ENCODE measurements at places on chromosomes 1 and 21. TPM values are rescaled to one million over a fixed set of nuclear protein-coding genes. Genes with fewer than 3 reads are reported as not detected.

DNA sequence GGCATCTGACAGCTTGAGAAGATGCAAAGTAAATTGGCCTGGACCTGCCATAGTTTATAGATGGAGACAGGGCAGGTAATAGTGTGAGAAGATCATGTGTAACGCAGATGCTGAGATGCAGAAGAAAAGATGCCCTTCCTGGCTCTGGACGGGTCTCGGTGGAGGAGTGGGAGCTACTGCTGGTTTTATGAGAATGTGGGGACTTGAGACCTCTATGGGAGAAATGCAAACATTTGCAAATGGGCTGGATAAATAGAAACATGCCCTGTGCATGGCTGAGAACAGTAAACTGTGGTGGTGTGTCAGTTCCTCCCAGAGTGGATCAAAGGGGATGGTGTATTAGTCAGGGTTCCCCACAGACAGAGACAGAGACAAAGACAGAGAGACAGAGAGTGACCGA lies 21.9 kb downstream of the UBASH3A start:
- no peak for DNase-seq

GRCh38 chr21:41398251-41398650 lies 27.8 kb upstream of the MX1 start:
- no peak for DNase-seq

Gene FLG
- total RNA-seq = 0.80 TPM

GRCh38 chr1:117712621-117713020 lies 106.8 kb downstream of the TENT5C start:
- no peak for DNase-seq

Gene GBP6
- not detected for total RNA-seq

DNA sequence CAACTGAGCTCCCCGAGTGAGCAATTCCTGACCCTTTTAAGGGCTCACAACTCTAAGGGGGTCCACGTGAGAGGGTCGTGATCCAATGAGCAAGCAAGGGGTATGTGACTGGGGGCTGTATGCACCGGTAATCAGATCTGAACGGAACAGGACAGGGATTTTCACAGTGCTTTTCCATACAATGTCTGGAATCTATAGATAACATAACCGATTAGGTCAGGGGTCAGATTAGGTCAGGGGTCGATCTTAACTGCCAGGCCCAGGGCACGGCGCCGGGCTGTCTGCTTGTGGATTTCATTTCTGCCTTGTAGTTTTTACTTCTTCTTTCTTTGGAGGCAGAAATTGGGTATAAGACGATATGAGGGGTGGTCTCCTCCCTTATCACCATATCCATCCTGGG lies 30.7 kb upstream of the OPRD1 start:
- DNase-seq = no peak

DNA sequence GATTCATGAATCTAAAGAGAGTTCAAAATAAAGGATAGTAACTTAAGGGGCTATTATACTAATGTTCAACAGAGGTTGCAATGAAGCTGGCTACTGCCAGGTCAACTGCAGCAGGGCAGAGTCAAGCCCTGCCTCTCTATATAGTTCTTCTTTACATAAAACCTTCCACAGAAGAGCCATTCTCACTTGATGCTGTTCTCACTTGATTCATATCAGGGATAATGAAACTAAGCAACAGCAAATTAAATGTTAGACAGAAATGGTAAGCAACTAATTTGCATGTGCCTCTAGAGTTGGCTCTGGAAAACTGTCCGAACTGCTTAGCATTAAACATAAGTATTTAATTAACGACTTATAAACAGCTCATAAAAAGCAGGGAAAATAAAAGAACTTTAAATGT lies 17.4 kb downstream of the CCSAP start:
- no peak for DNase-seq

DNA sequence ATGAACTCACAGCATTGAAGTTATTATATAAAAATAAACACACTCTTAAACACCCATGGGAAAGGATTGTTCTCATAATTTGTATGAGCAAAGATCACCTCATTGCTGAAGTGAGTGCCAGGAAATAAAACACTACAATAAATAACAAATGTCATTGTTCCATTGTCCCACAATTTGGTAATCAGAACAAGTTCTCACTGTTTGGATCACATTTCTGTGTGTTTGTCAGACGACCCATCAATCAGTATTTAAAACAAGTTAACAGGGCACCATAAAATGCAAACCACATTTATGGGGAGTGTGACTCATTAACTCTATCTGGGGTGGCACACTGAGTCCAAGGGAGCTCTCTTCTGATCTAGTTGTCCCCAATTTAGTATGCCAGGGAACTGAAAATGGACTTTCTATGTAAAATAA lies 124.5 kb downstream of the PTPRC start:
- peak; percentile 20 for DNase-seq

Gene CYP4Z1
- not detected for total RNA-seq

- DNase-seq = no peak
Observed at GRCh38 chr1:9902060-9902452, 8.0 kb downstream of the CTNNBIP1 start.

Gene LCE1A
- total RNA-seq = not detected

DNA sequence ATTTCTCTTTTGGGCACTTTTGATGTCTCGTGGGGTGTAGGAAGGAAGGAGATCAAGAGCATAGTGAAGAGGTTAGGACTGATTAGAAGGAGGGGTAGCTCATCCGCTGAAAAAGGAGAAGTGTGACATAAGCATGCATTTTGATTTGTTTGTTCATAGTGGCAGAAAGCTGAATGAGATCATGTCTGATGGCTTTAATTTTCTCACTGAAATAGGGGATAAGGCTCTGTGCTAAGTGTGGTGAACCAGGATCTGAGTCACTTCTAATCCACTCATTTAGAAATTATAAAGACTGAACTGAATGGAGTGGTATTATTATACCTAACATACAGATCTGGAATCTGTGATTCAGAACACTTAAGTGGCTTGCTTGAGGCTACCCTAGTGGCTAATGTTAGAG lies 344.5 kb downstream of the PDE4B start:
- peak; percentile 47 for DNase-seq

DNA sequence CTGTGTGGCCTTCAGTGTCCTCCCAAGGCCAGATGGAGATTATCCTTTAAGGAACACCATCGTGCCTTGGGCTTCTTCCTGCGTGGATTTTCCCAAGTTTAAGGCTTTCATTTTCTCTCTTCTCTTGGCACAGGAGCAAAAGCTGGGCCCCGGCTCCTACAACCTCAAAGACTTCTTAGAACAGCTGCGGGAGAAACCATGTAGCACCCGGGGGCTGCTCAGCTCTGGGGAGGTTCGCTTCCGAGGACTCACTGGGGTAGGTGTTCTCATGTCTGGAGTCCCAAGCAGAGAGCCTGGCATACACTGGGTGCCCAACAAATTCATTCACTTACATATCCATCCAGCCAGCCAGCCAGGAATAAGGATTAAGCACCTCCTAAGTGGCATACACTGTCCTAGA lies 6.6 kb upstream of the TTC22 start:
- DNase-seq = no peak

GRCh38 chr1:183185941-183186490 lies at the start of gene LAMC2:
LAMC2 (plus strand) TSS chr1:183186264; CDS start chr1:183186353, 89 bp downstream.
- DNase-seq = peak; percentile 91

DNA sequence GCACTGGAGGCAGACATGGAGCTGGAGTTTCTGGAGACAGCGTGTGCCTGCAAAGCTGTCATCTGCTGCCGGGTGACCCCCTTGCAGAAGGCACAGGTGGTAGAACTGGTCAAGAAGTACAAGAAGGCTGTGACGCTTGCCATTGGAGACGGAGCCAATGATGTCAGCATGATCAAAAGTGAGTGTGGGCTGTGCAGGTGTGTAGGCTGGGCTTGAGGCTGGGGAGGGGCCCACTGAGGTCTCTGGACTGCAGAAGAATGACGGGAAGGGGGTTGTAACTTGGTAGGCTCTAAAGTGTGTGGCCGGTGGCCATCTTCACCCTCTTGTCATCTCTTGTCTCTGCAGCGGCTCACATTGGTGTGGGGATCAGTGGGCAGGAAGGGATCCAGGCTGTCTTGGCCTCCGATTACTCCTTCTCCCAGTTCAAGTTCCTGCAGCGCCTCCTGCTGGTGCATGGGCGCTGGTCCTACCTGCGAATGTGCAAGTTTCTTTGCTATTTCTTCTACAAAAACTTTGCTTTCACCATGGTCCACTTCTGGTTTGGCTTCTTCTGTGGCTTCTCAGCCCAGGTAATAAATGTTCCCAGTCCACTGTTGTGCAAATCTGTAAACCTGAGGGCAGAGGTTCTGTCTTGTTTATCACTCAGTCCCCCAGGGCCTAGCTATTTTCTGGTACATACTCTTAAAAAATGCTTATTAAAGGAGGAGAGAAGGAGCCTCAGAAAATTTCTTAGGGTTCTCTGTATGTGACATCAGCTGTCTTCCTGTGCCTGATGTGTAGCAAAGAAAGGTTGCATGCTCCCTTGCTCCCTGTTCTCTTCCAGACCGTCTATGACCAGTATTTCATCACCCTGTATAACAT lies 19.9 kb downstream of the ATP8B2 start:
- peak; percentile 22 for DNase-seq

Gene ARV1
- 34.7 TPM for total RNA-seq

GRCh38 chr1:34739613-34740012 lies 15.2 kb upstream of the GJB5 start:
- no peak for DNase-seq

Gene CCT3
- total RNA-seq = 472 TPM

DNA sequence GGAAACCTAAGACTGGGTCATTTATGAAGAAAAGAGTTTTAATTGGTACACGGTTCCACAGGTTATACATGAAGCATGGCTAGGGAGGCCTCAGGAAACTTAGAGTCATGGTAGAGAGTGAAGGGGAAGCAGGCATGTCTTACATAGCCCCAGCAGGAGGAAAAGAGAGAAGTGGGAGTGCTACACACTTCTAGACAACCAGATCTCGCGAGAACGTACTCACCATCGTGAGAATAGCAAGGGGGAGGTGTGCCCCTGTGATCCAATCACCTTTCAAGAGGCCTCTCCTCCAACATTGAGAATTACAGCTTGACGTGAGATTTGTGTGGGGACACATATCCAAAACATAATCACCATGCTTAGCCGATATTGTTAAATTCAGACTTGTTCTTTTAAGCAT lies 62.8 kb downstream of the DYRK1A start:
- DNase-seq = no peak

- DNase-seq = no peak
Observed at GRCh38 chr1:74623716-74624115, 49.9 kb downstream of the ERICH3 start.

GRCh38 chr1:8122160-8122476 lies 96.0 kb upstream of the ERRFI1 start:
- DNase-seq = peak; percentile 36

Gene C8A
- not detected for total RNA-seq

- DNase-seq = no peak
Observed at GRCh38 chr1:29743264-29743663, 506.9 kb downstream of the PTPRU start.

Gene PDC
- total RNA-seq = not detected

- peak; percentile 72 for DNase-seq
Observed at GRCh38 chr21:45001134-45002095, 61.6 kb downstream of the SLX9 start.

Gene VHLL
- total RNA-seq = not detected

Gene TMEM79
- total RNA-seq = 2.7 TPM

DNA sequence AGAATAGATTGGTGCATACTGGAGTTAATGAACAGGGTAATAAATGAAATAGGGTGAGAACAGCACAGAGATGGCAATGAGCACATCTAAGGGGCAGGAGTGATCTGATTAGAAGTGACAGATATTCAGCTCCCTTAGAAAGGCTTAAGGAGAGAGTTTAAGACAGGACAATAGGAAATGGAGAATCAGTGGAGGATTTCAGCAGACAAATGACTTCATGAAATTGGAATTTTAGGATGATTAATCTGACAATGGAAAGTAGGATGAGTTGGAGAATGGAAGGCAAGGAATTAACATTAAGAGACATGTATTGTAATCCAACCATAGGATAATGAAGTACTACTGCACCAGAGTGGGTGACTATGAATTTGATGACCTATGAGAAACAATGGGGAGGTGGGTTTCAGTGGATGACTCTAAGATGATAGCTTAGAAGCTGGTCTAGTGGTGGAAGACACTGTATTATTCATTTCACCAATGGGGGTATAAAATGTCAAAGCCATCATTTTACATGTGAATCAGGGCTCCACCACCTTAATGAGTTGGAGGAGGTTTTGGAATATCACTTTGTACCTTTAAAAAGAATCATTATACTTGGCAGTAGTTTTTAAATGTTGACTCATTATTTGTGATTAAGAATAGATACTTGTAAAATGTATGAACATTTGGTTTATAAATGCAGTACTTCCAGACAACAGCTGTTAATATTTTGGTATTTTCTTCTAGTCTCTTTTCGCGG lies 139.1 kb downstream of the PLA2G4A start:
- DNase-seq = peak; percentile 70

Gene AMPD1
- total RNA-seq = not detected

- DNase-seq = no peak
Observed at GRCh38 chr1:63659448-63659847, 66.2 kb downstream of the PGM1 start.

DNA sequence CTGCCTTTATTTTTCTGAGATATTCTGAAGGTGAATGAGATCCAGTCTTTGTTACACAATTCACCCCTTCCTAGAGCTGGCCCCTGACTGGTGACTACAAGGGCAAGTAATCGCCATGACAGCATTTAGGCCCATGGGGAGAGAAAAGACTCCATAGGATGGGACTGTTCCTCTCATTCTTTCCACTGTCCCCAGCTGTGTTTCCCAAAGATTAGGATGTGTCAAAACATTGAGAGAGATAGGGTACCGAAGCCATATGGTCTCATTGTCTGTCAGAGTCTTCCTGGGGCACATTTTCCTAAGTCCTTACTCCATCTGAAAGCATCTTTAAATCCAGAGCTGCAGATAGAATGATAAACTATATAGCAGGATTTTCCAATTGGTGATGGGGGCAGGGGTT lies 423.5 kb downstream of the OMA1 start:
- DNase-seq = no peak

DNA sequence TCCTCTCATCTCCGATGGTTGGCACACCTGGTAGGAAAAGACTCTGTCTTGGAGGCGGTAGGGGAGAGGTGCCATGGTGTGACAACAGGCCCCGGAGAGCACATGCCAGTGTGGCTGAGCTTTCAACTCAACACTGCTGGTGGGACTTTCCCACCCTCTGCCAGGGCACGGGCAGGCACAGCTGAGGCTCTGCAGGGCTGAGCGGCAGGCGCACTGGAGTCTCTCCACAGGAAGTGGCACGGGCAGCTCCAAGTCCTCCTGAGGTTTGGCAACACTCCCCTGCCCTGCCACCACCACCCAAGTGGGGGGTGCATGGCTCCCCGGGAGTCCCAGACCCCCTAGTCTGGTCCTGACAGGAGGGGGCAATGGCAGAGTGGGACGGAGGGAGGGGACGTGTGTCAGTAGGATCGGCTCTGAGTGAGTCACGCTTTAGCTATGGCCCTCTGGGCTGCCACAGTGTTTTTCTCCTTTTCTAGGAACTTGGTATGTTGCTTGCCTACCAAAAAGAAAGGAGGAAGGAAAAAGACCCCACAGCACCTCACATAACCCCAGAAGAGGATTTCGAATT lies 27.3 kb upstream of the EVA1B start:
- peak; percentile 93 for DNase-seq
